ENCODE measurements at places on chromosomes 7 and 10.

DNA sequence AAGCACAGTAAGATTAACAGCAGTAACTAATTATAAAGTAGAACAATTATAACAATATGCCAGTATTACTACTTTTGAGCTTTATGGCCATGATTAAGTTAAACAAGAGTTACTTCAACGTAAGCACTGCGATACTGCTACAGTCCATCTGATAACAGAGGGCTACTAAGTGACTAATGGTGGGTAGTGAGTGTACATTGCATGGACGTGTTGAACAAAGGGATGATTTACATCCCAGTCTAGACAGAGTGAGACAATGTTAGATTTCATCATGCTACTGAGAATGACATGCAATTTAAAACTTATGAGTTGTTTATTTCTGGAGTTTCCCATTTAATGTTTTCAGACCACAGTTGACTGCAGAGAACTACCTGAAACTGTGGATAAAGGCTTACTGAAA is 45.6 kb downstream of the TPST1 start:
- no peak for DNase-seq

- no peak for DNase-seq
Measured at GRCh38 chr10:378230-378929, 243.1 kb downstream of the ZMYND11 start.

GRCh38 chr10:1163204-1163660 is 107.0 kb downstream of the WDR37 start:
- DNase-seq = no peak

DNA sequence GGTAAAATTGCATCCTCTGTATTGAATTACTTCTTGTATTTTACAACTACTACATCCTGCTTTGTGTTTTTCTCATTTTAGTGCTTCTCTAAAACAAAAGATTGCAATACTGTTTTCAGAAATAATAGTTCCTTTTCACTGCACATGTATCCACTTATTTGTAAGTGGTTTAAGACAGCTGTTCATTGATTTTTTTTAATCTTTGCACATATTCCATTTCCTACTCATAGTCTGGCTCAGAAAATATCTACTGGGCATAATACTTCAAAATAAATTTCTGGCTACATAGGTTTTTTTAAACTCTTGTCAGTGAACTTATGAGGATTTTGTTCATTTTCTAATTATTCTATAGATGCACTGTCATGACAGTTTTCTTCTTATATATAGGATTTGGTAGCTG is 54.8 kb downstream of the SND1 start:
- no peak for DNase-seq

DNA sequence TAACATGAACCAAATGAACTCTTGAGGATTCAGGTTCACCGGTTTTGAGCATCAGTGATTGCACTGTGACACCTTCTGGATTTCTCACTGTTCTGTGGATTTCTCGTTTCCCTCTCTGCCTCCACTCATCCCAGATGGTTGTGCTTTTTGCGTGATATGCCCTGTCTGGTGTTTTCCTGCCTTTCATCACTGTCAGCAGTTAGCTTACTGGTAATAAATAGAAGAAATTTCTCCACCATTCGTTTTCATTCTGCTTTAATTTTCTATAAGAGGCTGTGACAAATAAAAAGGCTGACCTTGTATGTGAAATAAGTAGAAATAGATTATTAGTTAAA is 16.2 kb downstream of the BPGM start:
- DNase-seq = no peak

DNA sequence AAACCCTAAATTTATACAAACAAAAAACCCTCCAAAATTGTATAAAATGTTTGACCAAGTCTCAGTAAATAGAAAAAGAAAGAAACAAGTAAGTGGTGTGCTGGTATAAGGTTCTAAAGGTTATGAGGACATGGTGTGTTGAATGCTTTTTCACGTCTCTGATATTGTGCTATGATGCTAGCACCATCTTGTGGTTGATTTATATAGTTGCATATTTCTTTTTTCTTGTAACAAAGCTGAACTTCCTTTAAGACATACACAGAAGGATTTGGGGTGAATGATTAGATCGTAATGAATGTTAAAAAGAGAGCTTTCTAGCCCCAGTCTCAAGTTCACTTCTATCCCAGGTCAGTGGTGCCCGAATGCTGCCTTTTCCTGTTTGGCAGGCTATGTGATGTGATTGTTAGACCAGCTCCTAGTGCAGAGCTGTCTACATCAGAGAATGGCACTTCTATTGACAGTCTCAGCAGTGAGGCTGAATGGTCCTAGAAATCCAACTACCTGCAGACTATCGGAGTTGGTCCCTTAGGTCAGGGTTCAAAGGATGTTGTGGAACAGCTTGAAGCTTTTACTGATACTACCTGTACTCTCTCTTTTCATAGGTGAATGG is 25.0 kb downstream of the VTI1A start:
- DNase-seq = no peak

DNA sequence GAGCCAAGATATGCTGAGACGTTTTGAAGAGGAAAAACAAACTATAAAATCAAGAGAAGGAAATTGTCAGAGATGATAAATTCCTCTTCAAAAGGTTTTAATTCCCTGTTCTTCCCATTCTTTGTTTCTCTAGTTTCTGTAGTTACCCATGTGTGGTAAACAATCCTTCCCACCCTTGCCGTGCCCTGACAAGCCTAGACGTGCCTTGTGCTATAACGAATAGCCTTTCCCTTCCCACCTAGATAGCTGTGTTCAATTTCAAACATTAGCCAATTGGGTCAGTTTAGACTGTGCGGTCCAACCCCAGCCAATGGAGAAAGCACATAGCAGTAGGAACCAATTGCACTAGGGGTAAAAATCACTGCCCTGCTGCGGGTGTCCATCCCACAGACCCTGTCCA is 138.1 kb downstream of the RALA start:
- no peak for DNase-seq

GRCh38 chr10:3225561-3225960 is 53.0 kb upstream of the PITRM1 start:
- DNase-seq = no peak

- DNase-seq = no peak
Measured at GRCh38 chr10:61325223-61325960, 127.8 kb downstream of the TMEM26 start.

- no peak for DNase-seq
Measured at GRCh38 chr10:119535837-119536507, 6.5 kb downstream of the RGS10 start.

GRCh38 chr10:43479275-43479674 is 42.4 kb downstream of the ZNF487 start:
- DNase-seq = no peak

DNA sequence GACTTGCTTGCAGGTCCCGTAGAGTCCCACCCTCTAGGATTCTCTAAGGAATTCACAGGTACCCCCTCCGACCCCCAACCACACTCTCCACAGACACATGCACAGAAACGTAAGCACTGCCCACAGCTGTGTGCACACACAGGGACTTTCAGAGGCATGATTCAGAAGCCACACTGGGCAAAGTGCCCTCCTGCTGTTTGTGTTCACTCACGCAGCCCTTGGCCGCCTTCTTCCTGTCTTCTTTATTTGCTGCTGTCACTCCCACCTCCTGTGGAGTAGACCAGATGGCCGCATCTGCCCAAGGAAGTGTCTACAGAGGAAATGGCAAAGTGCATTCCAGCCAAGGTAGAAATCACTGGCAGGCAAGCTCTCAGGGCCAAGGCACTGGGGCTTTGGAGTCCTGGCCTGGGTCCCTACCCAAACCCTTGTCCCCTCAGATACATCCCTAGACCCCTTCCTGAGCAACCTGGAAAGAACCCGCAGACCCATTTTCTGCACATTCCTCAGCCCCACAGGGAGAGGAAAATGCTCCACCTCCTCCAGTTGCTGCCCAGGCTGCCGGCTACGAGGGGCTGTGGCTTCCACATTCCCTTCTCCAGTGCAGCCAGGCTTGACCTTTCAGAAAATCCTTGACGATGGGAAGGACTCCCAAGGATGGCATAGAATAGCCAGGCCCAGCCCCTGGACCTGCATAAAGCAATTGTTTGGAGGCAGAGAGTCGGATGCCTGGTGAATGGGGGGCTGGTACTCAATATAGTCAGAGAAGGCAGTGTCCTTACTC is 21.6 kb upstream of the GIMAP8 start:
- no peak for DNase-seq

DNA sequence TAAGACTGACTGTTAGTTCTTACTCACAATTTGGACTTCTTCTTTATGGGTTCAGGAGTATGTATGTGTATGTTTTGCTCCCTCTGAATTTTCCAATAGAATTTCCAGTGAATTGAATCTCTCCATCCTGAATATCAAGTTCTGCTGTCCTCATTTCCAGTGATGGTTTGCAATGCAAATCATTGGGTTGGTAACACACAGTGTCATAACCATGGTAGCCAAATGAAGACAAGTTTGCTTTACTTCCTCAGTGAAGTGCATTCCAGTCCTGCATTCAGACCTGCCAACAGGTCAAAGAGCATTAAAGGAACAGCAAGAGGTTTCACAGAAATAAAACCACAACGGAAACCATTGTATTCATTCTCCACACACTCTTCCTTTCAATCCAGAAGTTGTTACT is 15.2 kb downstream of the ITPRID1 start:
- DNase-seq = no peak

DNA sequence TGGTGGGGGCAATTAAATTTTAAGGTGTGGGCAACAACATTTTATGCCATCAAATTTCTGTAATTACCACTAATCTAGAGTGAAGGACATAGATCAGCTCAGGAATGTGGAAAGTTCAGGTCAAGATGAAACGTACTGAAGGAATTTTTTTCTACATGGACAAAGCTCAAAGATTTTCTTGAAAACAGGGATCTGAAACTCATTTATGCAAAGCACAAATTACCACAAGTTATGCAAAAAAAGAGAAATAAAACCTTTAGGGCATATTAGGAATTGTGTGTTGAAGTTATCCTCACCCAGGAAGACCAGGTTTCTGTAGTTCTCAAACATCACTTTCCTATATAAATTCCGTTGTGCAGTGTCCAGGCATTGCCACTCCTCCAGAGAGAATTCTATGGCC is 18.9 kb downstream of the ZNF680 start:
- DNase-seq = no peak

DNA sequence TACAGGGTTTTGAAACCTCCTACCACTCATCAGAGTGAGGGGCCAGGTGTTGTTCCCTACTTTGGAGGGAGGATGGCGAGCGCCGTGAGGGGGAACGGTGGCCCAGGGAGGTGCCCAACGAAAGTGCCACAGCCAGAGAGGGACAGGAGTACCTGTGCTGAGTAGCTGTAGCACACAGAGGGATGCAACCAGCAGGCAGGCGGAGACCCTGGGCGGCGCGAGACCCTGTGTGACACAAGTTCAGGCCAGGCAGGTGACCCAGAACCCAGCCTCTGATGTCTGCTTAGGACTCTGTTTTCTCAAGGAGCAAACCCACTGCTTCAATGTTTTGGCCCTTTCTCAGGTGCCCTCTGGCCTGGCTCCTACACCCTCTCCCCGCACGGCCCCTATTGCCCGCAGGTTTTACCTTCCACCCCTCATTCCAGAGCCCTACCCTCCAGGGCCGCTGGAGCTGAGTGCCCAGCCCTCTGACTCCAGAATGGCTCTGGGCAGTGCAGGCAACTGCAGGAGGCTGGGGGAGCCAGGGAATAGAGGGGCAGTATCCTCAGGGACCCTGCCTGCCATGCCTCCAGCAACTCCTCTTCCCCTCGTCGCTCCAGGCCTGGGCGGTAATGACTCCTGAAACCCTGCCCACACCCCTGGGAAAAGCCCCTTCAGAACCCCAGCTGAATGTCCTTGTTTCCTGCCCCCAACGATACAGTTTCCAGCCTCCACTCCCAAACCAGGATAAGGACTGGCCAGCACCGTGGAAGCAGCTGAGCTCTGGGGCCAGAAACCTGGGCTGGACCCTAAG is 164.1 kb upstream of the RHEB start:
- no peak for DNase-seq

GRCh38 chr7:35007768-35008167 is 29.5 kb downstream of the DPY19L1 start:
- no peak for DNase-seq

- DNase-seq = no peak
Measured at GRCh38 chr7:156783864-156784263, 109.1 kb downstream of the LMBR1 start.

DNA sequence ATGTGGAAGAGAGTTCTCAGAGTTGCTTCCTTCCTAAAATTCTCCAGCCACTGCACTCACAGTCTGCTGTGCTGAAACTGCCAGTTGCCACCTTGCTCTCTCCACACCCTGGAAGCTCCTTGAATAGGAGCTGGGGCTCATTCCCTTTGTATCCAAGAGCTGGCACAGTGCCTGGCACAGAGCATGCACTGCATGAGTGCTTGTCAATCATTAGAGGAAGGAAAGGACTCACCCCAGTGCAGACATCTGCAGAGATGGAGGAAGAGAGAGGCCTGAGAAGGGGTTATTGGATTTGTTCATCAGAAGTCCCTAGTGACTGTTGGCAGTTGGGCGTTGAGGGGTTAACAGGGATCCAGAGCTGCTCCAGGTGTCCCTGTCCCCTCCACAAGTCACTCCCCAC is 41.7 kb upstream of the DUSP5 start:
- DNase-seq = no peak

GRCh38 chr10:130350996-130351395 is 214.8 kb downstream of the GLRX3 start:
- DNase-seq = peak; percentile 11

GRCh38 chr7:21767300-21767900 is 178.3 kb downstream of the CDCA7L start:
- DNase-seq = no peak

GRCh38 chr7:154304740-154305700 is 252.8 kb downstream of the DPP6 start:
- DNase-seq = no peak

- DNase-seq = no peak
Measured at GRCh38 chr10:80158598-80159127, 26.1 kb downstream of the PLAC9 start.

DNA sequence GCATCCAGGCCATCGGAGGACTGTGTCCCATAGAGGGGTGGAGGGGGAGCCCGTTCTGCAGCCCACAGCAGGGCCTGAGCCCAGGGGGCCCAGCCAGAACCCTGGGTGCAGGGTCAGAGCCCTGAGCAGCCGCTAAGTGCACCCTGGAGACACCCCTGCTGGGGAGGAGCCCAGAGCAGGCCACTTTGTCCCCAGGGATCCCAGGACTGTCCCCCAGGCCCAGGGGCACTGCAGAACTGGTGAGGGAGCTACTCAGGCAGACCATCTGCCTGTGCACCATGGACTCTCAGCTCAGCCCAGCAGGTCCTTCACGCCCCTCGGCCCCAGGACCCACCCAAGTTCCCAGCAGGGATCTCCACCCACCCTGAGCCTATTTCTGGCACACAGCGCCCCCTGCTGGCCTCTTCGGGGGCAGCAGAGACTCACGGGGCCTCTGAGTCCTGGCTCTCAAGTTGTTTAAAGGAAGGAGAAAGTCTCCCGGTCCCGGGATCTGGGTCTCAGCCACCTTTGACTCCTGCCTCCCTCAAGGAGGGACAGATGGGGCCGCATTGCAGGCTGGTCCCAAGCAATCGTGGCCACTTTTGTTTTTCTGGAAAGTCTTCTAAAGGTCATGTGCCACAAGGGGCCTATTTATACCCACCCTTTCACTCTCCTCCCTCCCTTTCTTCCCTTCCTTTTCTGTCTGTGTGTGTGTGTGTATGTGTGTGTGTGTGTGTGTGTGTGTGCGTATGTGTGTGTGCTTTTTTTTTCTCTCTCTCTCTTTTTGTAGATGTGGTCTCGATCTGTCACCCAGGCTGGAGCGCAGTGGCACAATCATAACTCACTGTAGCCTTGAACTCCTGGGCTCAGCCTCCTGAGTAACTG is 90.3 kb downstream of the MYL10 start:
- DNase-seq = peak; percentile 42

- no peak for DNase-seq
Measured at GRCh38 chr10:32629910-32630309, 184.0 kb downstream of the CCDC7 start.

- no peak for DNase-seq
Measured at GRCh38 chr10:35979116-35979515, 337.0 kb upstream of the FZD8 start.

GRCh38 chr7:116591202-116592040 is 66.6 kb downstream of the CAV1 start:
- DNase-seq = no peak
